ENCODE measurements at places on chromosomes 1 and 21.

DNA sequence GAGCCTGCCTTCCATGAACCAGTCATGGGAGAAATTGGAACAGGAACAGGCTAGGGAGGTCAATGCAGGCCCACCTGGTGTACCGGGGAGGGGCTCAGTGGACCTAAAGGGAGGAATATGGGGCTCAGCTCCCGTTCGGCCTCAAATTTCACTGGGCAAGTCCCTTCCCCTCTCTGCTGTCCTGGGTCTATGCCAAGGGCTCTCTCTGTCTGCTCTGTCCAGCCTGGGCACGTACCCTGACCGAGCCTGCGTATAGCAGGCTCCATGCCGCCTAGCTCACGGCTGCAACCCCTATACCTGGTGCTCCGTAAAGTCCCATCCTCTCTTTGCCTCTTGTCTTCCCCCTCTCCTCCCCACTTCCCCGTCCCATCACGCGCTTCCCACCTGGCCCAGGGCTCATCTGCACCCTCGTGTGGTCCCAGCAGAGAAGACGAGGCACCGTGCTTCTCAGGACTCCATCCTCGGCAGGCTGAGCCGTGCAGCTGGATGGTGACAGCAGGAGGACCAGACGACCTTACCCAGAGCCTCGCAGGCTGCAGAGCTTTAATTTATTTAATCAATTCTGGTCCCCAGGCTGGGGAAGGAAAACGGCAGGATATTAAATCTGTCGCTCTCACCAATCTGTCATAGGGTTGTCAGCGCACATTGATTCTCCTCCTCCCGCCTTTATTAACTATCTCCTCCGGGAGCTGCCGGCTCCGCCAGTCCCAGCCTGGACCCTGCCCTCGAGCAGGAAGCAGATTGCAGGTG, 25.0 kb upstream of the DISP3 start:
- DNase-seq: no peak

DNA sequence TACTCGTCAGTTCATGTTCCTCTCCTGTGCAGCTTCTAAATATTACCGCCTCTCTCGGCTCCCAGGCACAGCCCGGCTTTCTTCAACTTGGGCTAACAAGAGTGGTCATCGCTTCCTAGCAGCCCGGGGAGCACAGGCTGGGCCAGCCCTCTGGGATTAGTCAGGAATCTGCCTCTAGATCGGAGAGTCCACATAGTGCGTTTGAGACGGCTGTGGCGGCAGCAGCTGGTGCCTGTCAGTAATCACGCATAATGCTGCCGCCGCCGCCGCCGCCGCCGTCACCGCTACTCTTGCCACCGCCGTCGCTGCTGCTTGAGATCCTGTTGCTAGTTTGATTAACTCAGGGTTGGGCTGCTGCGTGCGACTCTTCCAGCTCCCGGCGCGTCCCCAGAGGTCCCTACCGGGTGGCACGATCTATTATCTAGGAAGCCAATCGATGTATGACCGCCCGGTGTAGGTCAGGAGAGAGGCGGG, at the start of gene RXRG:
TSS of gene RXRG (minus strand) at position 230 of the 474 bp plus-strand sequence. CDS start 233 bp downstream, outside the sequence.
- peak; percentile 8 for DNase-seq

- DNase-seq: no peak
Measured at GRCh38 chr1:199151634-199152425, 513.0 kb downstream of the PTPRC start.

DNA sequence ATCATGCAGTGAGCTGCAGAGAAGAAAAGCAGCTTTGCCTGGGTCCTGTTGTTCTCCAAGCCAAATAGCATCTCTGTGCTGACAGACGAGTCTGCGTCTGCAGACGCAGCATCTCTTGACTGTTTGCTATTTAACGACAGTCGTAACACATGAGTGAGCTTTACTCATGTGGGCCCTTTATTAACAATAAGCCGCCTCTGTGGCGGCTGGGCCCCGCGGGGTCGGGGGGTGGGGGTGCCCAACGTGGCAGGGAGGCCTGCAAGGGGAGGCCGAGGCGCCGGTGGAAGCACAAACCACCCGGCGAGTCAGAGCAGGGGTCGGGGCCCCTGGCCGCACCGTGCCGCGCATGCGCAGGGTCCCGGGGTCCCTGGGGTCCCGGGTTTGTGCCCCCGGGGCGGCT, 435.1 kb downstream of the KIF26B start:
- DNase-seq: no peak

- no peak for DNase-seq
Measured at GRCh38 chr1:180928331-180929230, 15.9 kb downstream of the KIAA1614 start.

GRCh38 chr1:218207194-218207593, 77.9 kb upstream of the RRP15 start:
- DNase-seq: no peak

GRCh38 chr21:46150491-46151121, 4.8 kb downstream of the FTCD start:
- DNase-seq: no peak

DNA sequence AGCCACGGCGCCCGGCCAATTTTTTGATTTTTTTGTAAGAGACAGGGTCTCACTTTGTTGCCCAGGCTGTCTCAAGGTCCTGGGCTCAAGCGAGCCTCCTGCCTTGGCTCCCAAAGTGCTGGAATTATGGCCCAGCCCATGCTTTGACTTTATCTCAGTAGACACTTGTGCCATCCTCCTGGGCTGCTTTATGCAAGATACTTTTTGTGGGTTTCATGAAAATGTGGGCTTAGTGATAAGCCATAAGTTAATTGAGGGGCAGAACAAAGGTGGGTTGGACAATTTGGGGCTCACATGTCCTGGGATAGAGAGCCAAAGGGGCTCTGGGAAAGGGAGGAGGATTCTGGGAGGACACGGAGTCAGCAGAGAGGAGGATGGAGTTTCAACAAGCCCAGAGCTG, 22.0 kb downstream of the ALPL start:
- no peak for DNase-seq

GRCh38 chr1:174671826-174672225, 224.1 kb downstream of the GPR52 start:
- DNase-seq: no peak

DNA sequence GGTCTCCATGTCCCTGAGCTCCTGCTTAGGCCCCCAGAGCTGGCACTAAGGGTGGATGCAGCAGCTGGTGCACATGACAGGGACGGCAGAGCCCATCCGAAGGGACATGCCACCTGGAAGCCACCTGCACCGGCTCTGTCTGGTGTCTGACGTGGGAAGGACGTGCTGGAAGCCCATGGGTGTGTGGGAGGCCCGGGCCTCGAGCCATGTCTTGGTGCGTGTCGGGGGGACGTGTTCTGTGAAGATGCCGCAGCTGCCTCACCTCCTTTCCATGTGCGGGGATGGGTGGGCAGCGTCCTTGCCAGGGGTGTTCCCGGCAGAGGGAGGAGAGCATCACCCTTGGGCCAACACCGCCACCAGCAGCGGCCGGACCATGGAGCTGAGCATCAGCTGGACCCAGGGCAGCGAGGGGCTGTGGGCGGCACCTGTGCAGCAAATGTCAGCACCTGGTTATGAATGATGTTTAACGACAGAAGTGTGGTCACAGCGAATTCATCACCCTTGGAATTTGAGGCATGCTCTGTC, 15.5 kb upstream of the POFUT2 start:
- DNase-seq: no peak

DNA sequence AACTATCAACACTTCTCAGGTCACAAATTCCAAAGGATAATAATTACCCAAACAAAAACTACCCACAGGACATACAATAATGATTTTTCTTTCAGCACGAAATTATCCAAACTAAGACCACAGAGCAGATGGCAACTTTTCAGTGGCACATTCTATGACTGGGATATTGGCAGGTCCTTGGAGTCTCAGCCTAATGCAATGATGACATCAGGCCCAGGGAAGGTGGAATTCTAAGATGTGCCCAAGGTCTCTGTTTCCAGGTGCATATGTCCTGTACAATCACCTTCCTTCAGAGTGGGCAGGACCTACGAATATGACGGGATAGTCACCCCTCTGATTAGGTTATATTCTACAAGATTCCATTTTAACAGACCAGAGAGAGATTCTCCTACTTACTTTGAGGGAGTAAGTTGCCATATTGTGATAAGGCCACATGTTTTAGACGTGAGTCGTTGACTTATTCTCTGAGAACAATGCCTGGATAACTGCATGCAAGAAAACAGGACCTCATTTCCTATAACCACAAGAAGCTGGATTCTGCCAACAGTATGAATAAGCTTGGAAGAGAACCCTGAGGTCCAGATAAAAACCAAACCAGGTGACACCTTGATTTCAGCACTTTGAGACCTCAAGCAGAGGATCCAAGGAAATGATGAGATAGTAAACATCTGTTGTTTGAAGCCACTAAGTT, 69.9 kb downstream of the ZC3H11B start:
- no peak for DNase-seq

DNA sequence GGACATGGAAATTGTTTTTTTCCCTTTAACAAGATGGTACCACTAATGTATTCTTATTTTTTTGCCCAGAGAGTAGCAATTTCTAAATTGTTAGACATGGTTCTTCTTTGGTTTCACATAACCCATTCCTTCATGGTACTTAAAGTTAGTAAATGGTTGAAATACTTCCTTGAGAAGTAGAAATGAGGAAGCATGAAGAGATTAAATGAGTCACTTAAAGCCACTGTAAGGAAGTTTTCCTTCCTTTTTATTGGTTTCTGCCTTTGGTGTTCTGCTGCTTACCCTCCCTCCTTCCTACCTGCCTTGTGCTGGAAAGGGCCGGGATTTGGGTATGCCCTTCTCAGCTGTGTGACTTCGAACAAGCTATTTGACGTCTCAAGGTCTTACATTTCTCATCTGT, 101.0 kb downstream of the KIF26B start:
- no peak for DNase-seq

DNA sequence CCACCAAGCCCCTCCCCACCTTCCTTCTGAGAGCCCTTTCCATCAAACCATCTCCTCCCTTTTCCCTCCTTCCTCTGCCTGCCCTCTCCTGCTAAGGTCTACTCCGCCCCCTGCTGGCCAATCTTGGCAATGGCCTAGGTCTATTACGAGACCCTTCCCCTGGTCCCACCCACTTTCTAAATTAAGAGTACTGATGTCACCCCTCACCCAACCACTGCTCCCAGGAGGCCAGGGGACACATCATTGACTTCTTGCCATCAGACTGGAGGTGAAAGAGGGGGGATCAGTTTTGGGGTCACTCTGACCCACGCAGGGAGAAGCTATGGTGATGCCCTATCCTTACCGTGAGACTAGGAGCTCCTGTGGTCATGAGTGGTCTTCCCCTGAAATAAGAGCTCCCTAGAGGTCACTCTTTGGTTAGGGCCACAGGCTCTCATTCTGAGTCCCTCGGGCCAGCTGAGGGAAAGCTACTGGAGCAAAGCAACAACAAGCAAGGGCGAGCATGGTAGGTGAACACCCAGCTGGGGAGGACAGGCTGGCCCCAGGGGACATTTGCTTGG, 34.6 kb upstream of the S100A7 start:
- peak; percentile 82 for DNase-seq

- no peak for DNase-seq
Measured at GRCh38 chr1:209414803-209415329, 168.6 kb upstream of the CAMK1G start.

DNA sequence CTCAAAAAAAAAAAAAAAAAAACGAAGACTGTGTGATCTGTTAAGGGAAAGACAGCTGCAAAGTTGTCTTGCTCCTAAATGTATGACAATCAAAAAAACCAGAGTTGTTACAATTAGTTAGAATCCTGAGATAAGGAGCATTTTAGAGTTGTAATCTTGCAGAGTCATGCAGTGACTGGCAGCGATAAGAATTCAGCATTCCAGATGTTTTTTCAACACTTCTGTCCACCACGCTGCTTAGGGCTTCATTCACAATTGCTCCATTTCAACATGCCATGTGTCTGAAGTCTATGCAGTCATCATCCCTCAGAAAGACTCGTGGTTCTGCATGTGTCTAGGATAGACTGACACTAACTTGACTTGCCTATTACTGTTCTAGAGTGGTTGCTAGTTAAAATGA, 102.4 kb upstream of the BACE2 start:
- DNase-seq: no peak

DNA sequence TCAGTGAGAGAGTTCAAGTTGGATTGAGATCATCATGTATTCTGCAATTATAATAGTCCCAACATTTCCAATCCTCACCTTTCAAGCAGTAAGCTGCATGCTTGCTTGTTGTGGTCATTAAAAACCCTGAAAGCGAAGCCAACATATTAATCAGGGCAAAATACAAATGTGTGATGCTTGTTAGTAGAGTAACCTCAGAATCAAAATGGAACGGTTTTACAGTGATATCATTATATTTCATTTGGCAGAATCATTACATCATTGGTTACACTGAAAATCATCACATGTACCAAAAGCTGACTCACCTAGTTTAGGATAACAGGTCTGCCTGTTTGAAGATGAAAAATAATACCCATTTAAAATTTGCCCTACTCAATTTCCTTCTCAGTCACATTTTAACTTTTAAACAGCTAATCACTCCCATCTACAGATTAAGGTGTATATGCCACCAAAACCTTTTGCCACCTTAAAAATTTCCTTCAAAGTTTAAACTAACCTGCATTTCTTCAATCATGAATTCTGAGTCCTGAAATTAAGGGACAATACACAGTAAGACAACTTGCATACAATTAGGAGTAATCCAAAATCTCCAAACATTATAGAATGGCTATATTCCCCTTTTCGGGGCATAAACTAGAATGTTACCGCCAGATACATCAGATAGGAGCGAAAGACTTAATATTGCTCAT, 3.5 kb downstream of the GAS5 start:
- no peak for DNase-seq

Measured in stimulated activated CD4-positive, alpha-beta T cell treated with anti-CD3 and anti-CD28 coated beads, Interleukin-12 subunit alpha, Interleukin-12 subunit beta, amount 100 ng/mL, for 4 hours (primary cell).